ENCODE measurements at places on chromosomes 2 and 18.

DNA sequence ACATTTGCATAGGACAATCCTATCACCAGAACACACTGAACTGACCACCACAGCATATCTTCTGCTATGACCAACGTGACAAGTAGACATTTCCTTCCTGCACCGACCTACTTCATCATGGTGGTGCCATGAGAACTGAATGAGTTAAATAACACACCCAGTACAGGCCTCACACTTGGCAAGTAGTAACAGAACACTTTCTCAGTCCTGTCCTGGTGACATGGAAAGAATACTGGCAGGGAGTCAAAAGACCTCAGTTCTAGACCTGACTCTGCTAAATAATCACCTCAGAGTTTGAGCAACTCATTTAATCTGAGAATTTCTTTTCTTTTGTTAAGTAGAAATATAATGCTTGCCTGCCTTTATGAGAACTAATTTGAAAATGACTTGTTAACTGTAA lies 186.3 kb upstream of the SMAD7 start:
- DNase-seq: no peak

DNA sequence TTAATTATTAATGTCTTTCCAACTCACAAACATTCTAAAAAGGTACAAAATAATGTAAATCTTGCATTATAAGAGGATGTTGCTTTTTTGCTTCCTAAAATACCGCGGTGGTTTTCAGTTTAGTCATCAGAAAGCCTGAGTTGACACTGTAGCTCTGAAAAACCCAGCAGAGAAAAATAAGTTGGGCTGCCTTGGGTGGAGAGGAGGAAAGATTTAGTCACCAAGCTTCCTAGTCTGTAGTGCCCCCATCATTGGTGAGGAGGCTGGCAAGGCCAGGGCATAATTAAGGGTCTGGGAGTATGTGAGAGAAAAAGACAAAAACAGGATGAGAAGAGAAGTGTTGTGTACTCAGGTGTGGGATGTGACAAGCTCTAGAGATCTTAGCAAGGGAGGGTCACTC lies 5.7 kb downstream of the PTPRM start:
- no peak for DNase-seq

- DNase-seq: no peak
These were observed 257.3 kb downstream of the TWIST2 start for GRCh38 chr2:239105234-239105633.

DNA sequence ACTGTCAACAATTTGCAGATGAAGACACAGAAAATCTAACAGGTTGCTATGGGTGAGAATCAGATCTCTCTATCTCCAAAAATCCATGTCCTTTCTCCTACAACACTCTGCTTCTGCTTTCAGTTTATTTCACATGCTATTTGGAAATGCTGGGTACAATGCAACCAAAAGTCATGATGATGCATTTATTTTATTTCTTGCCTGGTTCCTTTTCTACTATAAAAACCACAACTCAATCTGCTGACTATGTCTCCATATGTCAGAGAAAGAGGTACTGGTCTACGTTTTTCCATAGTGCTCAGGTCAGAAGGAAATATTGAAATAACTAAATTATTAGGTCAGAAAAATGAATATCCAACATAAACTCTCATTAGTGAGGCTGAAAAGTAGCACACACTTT lies 20.5 kb downstream of the RAD51AP2 start:
- peak; percentile 62 for DNase-seq

DNA sequence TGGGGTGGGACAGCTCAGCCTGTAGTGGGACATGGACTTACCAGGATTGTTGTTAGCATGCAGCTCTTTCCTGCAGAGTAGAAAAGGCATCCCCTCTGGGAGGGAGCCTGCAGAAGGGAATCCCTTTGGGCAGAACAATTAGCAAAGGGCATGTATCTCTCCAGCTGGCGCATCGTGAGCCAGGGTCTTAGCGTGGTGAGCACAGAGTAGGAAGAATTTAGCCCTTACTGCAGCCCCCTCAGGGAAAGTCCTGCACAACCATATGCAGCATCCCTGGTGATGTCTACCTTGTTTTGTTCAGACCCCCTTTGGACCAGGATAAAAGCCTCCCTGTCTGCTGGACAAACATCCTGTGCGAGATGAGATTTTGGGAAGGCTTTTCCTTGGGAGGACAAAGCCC lies 292.1 kb downstream of the SLC4A3 start:
- DNase-seq: no peak

GRCh38 chr2:31397094-31397493 lies 17.4 kb downstream of the XDH start:
- DNase-seq: no peak

GRCh38 chr2:113230531-113230930 lies 48.2 kb downstream of the PAX8 start:
- peak; percentile 76 for DNase-seq
